ENCODE measurements at places on chromosomes 7 and 10.

GRCh38 chr7:83267141-83267631, 104.5 kb upstream of the PCLO start:
- H3K36me3 ChIP-seq, result no peaks in the 10 kb centered on the region
- no peak overlapping the region for H3K27ac ChIP-seq
- no peak overlapping the region for H3K4me3 ChIP-seq
- H3K27me3 ChIP-seq, result no peaks in the 10 kb centered on the region
- H3K4me1 ChIP-seq, result peaks cover 11% of the 10 kb centered on the region

GRCh38 chr10:75793848-75794247, 362.4 kb downstream of the LRMDA start:
- no peak overlapping the region for H3K27ac ChIP-seq
- H3K27me3 ChIP-seq, result no peaks in the 10 kb centered on the region
- H3K4me1 ChIP-seq, result peaks cover 6% of the 10 kb centered on the region
- H3K4me3 ChIP-seq, result no peak overlapping the region
- no peaks in the 10 kb centered on the region for H3K36me3 ChIP-seq

GRCh38 chr7:143890558-143890957, 11.4 kb downstream of the TCAF1 start:
- no peak overlapping the region for H3K4me3 ChIP-seq
- H3K4me1 ChIP-seq, result peaks cover 8% of the 10 kb centered on the region
- H3K27me3 ChIP-seq, result no peaks in the 10 kb centered on the region
- no peak overlapping the region for H3K27ac ChIP-seq
- no peak for DNase-seq

DNA sequence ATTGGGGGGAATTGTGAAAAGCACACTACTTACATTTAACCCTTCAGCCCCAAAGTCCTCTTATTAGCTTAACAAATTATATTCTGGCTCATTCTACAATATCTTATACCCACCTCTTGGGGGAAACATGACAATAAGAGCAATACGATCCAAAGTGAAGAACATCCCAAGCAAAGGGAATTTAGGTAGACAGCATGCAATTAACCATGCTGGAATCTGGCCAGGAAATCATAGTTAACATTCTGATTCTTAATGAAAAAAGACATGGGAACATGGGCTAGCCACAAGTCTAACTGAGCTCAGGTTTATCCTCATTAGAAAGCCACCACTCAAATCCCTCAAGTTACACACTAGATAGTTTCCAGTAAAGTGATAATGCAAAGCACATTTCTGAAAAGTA, 241.9 kb upstream of the SLC26A5 start:
- no peaks in the 10 kb centered on the region for H3K27me3 ChIP-seq
- no peak overlapping the region for H3K4me3 ChIP-seq
- H3K27ac ChIP-seq, result no peak overlapping the region
- no peaks in the 10 kb centered on the region for H3K36me3 ChIP-seq
- DNase-seq, result no peak

DNA sequence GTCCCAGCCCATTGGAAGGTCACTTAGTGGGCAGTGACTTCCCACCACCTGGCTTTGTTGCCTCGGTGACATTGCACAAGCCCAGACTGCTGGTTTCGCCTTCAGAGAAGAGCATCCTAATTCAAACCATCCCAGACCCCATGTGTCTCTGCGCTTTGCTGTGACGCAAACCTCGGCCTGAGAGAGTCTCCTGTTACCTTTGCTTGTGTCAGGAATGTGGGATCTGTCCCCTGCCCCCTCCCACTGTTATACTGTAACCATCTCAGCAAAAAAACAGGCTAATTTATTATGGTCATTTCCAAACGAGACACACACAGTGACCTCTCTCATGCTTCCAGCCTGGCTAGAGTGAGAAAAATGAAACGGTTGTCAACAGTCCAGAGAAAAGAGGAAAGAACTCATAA, 25.0 kb upstream of the AQP1 start:
- H3K4me1 ChIP-seq, result no peaks in the 10 kb centered on the region
- no peaks in the 10 kb centered on the region for H3K36me3 ChIP-seq
- no peak overlapping the region for H3K27ac ChIP-seq
- H3K4me3 ChIP-seq, result no peak overlapping the region
- H3K27me3 ChIP-seq, result no peaks in the 10 kb centered on the region

DNA sequence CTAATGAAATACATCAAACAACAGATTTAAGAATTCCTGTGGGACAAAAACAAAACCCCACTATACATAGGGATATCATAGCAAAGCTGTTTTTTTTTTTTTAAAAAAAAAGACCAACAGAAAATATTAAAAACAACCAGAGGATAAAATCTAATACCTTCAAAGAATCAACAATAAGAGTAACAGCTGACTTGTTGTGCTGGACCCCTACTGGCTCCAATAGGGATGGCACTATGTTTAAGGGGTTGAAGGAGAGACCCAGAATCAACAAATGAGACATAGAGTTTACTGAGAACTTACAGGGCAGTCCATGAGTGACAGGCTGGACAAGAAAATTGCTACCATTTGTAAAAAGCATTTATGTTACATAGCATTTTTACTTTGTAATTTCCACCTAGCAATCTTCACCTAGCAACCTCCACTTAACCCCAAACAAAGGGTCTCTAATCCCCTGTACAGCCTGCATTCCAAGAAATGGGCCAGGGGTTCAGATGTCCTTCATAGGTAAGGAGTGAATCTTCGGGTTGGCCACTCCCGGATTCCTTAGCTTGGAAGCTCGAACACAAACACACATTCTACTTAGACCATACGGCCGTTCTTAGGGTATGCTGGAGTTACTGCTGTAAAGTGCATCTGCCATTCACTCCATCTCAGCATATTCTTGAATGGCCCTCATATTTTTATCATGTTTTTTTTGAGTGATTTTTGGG, 25.8 kb downstream of the ASZ1 start:
- no peaks in the 10 kb centered on the region for H3K4me1 ChIP-seq
- DNase-seq, result peak; percentile 58
- no peaks in the 10 kb centered on the region for H3K36me3 ChIP-seq

DNA sequence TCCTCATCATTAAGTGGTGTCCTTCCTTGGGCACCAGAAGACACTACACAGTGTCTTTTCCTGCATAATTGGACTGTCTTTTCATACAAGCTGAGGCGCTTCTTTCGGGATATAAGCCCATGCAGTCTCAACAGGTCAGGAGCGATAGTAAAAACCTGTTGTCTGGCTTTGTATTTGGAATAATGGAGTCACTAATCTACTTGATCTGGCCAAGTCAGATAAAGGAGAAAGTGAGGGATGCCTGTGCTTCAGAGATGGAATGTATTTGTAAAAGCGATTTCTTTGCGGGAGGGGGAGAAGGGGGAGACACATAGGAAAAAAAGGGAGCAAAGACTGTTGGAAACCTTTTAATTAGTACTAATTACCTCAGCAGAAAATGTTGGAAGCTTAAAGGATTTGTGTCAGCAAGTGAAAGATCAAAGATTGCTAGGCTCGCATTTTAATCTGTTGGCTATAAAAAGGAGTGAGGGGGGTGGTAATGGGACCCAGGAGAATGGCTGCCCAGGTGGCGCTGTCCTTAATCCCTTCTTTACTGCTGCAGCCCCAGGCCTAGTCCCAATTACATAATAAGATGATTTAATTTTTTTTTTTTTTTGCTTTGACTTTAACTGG, 581.4 kb downstream of the LRMDA start:
- DNase-seq, result no peak
- no peaks in the 10 kb centered on the region for H3K27me3 ChIP-seq
- H3K4me3 ChIP-seq, result no peak overlapping the region
- no peak overlapping the region for H3K27ac ChIP-seq
- H3K4me1 ChIP-seq, result peaks cover 10% of the 10 kb centered on the region

DNA sequence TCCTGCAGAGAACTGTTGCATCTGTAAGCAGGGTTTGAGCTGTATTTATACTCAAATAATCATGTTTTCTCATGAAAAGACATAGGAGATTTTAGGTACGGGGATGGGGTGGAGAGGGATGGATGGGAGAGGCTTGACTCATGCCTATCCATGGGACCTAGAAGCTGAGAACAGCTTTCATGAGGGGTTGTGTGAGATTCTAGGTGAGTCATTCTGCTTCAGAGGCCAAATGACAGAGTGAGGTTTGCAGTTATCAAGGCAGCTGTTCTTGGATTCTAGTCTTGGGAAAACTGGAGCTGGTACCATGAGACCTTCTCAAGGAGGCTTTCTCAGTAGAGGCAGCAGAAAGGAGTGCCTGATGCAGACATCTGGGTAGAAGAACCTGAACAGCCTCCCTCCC, 746.9 kb downstream of the TYW1 start:
- no peaks in the 10 kb centered on the region for H3K27me3 ChIP-seq
- no peaks in the 10 kb centered on the region for H3K4me1 ChIP-seq
- no peak for DNase-seq
- no peak overlapping the region for H3K27ac ChIP-seq
- no peak overlapping the region for H3K4me3 ChIP-seq
- H3K36me3 ChIP-seq, result no peaks in the 10 kb centered on the region

- H3K4me1 ChIP-seq, result peaks cover 26% of the 10 kb centered on the region
- no peak overlapping the region for H3K4me3 ChIP-seq
- peaks cover 27% of the 10 kb centered on the region for H3K27me3 ChIP-seq
- DNase-seq, result no peak
- H3K27ac ChIP-seq, result no peak overlapping the region
- H3K36me3 ChIP-seq, result no peaks in the 10 kb centered on the region
These were observed 25.6 kb downstream of the KCNH2 start for GRCh38 chr7:150952331-150953050.

GRCh38 chr7:134396031-134396430, 62.9 kb downstream of the AKR1B1 start:
- H3K27me3 ChIP-seq, result no peaks in the 10 kb centered on the region
- no peak overlapping the region for H3K27ac ChIP-seq
- no peak overlapping the region for H3K4me3 ChIP-seq

DNA sequence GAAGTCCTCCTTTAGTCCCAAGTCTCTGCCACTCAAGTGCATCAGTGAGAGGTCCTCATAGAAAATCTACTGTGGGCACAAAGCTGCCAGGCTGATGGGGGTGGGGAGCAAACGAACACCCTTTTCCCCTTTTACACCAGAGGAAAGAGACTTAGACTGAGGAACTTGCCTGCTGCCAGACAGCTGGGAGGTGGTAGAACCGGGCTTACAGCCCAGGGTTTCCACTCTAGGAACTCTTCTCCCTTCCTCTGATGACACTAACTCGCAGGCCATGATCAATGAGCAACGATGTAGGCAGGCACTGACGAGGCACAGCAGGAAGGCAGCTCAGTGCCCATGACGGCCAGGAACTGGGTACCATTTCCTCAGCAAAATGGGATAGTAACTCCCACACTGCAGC, 11.0 kb upstream of the SH2D4B start:
- H3K4me1 ChIP-seq, result peaks cover 15% of the 10 kb centered on the region
- no peak for DNase-seq
- no peak overlapping the region for H3K4me3 ChIP-seq
- no peaks in the 10 kb centered on the region for H3K27me3 ChIP-seq
- no peaks in the 10 kb centered on the region for H3K36me3 ChIP-seq

GRCh38 chr10:27713941-27714340, 31.7 kb downstream of the MKX start:
- no peaks in the 10 kb centered on the region for H3K4me1 ChIP-seq
- no peaks in the 10 kb centered on the region for H3K36me3 ChIP-seq
- no peak for DNase-seq
- no peak overlapping the region for H3K27ac ChIP-seq
- H3K27me3 ChIP-seq, result no peaks in the 10 kb centered on the region
- H3K4me3 ChIP-seq, result no peak overlapping the region

DNA sequence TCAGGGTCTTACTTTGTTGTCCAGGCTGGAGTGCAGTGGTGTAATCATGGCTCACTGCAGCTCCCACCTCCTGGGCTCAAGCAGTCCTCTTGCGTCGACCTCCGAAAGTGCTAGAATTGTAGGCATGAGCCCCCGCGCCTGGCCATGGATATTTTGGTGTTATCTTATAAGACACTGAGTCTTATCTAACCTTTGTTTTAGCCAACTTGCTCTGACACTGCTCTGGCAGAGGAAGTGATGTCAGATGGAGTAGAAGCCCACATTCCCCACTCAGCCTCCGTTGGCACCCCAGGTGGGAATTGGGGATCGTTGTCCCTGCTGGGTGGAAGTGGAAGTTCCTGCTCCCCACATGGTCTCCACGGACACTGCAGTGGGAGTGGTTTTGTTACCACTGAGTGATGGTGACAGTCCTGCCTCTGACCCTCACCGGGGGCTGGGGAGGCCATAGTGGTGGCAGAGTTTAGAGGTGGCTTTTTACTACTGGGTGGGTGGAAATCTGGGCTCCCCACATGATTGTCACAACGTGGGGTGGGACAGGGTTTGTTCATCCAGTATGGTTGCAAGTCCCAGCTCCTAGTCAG, 98.9 kb downstream of the ANKRD61 start:
- no peak overlapping the region for H3K27ac ChIP-seq
- no peaks in the 10 kb centered on the region for H3K4me1 ChIP-seq
- peak; percentile 6 for DNase-seq
- no peaks in the 10 kb centered on the region for H3K27me3 ChIP-seq
- 0 out of 2 replicates have a peak, but pooled peaks cover 4% of the 10 kb centered on the region for H3K36me3 ChIP-seq

DNA sequence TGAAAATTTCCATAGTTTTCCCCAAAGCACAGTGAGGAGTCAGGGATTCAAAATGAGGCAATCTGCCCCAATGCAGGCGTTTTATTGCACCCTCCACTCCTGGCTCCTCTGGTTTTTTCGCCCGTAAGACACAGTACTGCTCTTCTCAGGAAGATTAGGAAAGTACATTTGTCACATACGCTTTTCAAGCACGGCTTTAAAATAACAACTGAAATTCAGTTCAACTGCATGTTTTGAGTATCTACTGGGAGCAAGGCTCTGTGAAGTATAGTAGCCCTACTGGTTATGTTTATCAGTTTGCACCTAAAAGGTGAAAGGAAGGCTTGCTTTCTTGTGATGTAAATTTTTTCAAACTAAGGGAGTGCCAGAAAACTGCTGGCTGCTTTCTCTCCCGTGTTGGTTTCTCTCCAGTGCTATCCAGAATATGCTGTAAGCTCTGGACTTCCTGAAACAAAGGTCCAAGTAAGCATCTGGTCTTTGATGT, 1.9 kb upstream of the SGMS1 start:
- H3K4me1 ChIP-seq, result peaks cover 50% of the 10 kb centered on the region
- H3K27me3 ChIP-seq, result peaks cover 4% of the 10 kb centered on the region
- H3K27ac ChIP-seq, result peak overlapping the region; percentile 99
- H3K36me3 ChIP-seq, result no peaks in the 10 kb centered on the region
- peak overlapping the region; percentile 86 for H3K4me3 ChIP-seq

GRCh38 chr7:14339861-14340260, 350.4 kb upstream of the ETV1 start:
- H3K36me3 ChIP-seq, result no peaks in the 10 kb centered on the region
- no peaks in the 10 kb centered on the region for H3K27me3 ChIP-seq
- no peak for DNase-seq
- H3K4me3 ChIP-seq, result no peak overlapping the region

GRCh38 chr7:108634036-108634435, 64.4 kb downstream of the DNAJB9 start:
- no peaks in the 10 kb centered on the region for H3K4me1 ChIP-seq
- no peak overlapping the region for H3K4me3 ChIP-seq
- no peaks in the 10 kb centered on the region for H3K36me3 ChIP-seq
- H3K27ac ChIP-seq, result no peak overlapping the region

GRCh38 chr7:26144184-26145080, 7.6 kb upstream of the NFE2L3 start:
- no peaks in the 10 kb centered on the region for H3K36me3 ChIP-seq
- no peak overlapping the region for H3K27ac ChIP-seq
- no peak for DNase-seq
- no peak overlapping the region for H3K4me3 ChIP-seq
- no peaks in the 10 kb centered on the region for H3K27me3 ChIP-seq
